Stimulated activated CD4-positive, alpha-beta T cell treated with anti-CD3 and anti-CD28 coated beads, Interleukin-1b, Interleukin-23, amount 100 ng/mL, for 1 hour (primary cell): ENCODE measurements at places on chromosomes 4 and X.

GRCh38 chr4:74158466-74159142 is 686 bp downstream of the MTHFD2L start:
- no peak for DNase-seq

DNA sequence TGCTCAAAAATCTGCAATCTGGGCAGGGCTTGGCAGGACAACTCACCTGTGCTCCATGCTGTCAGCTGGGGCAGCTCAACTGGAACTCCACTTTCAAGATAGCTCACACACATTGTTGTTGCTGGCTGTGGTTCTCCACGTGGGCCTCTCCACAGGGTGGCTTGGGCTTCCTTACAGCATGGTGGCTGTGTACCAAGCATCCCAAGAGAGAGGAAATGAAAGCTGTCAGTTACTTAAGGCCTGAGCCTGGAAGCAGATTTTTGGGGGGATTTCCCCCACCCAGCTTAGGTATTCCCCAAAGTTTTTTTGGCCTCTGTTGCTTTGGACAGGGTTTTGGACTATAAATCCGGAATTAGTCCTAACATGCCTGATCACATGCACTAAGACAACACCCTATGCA is 81.0 kb downstream of the BCOR start:
- DNase-seq, result no peak

- peak; percentile 67 for DNase-seq
Observed at GRCh38 chrX:46796574-46797191, 37.8 kb upstream of the SLC9A7 start.

DNA sequence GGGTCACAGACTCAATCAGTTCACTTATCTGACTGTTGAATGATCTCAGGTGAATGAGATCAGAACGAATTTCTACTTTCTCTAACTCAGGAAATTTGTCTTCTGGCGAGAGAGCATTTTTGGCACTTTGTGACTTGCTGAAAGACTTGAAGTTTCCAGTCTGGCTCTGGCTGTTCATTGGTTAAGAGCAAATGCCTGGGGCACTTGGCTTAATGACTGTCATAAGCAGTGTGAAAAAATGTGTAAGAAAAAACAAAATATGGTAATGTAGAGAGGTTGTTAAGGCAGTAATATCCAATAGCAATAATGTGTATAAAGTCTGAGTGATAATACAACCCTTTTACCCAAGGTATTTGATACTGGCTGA is 71.3 kb upstream of the PGRMC2 start:
- DNase-seq, result no peak

DNA sequence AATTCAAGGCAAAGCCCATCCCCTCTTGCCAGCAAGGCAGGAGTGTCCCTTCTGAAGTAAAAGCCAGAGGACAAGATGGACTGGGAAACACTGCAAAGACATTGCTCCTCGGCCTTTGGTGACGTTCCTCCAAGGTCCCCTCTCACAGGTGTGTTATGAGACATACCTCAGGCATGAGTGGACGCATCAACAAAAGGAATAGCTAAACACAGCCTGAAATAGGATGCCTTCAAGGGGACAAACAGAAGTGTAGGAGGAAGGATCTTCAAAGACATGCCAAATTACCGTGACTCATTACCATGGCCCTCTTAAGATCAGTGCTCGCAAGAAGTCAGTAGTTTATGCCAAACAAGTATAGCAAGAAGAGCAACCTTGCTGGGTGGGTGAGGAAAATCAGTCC is 6.0 kb upstream of the IDS start:
- no peak for DNase-seq
